CD4-positive, alpha-beta T cell treated with Interleukin-6 at 100 ng/mL for 8 hours (primary cell): ENCODE measurements at places on chromosomes 6 and 20.

GRCh38 chr20:48060841-48061720, 275.8 kb upstream of the SULF2 start:
- no peak for DNase-seq

GRCh38 chr6:40606526-40606925, 19.4 kb upstream of the LRFN2 start:
- no peak for DNase-seq

DNA sequence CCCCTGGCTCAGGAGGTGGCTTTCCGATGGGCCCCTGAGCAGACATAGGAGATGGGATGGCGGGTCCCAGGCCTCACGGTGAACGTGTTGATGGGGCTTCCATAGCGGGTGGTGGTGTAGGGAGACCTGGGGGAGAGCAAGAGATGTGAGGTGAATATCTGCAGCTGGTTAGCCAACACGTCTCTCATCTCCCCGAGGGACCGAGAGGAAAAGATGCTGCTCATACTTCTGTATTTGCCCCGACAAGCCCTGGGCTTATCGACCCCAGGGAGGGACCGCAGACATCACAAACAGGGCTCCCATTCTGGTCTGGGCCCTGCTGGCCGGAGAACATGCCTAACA, 38.7 kb downstream of the C6orf132 start:
- DNase-seq, result no peak

DNA sequence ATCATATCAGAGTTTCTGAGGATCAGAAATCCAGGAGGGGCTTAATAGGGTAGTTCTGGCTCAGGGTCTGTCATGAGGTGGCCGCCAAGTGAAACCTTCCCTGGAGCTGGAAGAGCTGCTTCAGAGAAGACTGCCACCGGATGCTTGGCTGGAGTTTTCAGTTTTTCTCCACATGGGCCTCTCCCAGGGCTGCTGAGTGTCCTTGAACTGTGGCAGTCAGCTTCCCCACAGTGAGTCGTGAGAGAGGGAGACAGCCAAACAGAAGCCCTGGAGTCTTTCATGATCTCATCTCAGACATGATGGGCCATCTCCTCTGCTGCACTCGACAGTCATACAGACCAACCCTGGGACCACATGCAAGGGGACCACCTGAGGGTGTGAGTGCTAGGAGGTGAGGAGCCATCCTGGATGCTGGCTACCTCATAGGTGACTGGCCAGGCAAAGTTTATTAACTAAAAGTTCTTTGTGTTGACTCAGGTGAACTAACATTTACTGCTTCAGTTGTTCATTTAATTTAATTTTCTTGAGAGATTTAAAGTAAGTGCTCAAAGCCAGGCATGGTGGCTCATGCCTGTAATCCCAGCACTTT, 71.5 kb downstream of the SHLD1 start:
- DNase-seq, result no peak

GRCh38 chr6:52305948-52306767, 21.6 kb upstream of the MCM3 start:
- peak; percentile 18 for DNase-seq

DNA sequence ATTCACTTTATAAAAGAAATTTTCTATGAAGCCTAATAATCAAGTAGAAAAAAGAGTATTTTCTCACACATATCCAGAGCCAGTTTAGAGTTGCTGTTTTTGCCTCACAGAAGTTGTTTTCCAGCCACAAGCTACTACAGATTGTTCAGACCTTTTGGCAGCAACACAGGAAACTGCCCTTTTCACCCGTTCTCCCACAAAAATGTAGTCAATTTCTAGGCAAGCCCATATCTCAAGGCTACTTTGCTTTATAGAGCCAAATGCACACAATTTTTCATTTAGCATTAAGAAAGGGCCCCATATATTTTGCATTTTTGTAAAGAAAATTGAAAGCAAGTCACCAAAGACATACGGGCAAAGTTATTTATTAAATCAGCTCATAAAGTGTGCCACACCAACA, 49.5 kb downstream of the EPB41L2 start:
- no peak for DNase-seq

DNA sequence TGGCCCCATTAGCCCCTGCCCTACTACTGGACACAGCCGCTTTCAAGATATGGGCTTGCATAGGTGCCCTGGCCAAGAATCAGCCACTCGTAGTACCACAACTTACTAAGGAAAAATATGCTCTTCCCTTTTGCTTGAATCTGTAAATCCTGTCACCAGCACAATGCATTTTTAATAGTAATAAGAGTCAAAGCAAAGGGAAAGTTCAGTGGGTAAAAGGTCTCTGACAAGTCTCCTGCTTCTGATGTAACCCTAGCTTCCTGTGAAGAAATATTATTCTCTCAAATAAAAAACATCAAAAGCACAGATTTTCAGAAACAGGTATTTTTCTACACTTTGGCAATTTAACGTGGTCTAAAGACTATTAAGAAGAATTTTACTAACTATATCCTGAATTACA, 373.8 kb downstream of the GJA1 start:
- DNase-seq, result no peak

GRCh38 chr6:110898111-110898510, 23.5 kb downstream of the AMD1 start:
- no peak for DNase-seq

GRCh38 chr20:53896041-53896440, 174.4 kb downstream of the BCAS1 start:
- no peak for DNase-seq

DNA sequence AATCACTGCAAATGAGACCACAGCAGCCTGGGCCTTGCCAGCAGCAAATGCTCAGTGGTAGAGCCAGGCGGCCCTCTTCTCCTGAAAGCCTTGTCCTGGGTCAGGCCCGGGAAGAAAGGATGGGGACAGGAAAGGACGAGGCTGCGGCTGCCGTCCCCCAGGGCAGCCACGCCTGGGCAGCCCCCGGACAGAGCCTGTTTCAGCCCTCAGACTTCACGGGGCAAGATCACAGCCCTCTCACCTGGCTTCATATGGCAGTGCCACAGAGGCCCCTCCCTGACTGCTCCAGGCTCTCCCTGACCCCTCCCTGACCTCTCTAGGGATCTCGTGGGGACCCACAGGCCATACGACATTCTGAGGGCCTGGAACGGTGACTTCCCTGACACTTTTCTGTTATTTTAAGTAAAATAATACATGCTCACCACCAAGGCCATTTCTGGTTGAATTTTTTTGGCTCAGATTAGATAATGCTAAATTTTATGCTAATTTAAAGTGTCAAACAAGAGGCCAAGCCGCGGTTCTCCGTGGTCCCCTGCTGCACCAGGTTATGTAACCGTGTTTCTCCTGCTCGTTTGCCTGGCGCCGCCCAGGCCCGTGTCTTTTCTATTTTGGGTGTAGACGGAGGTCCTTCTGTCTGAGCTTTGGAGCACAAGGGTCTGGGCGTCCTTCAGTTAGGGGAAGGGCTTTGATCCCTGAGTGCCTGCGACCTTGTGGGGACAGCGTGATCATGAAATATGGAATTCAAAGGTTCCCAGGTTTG, 59.9 kb upstream of the BHLHE23 start:
- DNase-seq, result no peak

- no peak for DNase-seq
Measured at GRCh38 chr6:111269401-111269970, 182.2 kb downstream of the SLC16A10 start.

DNA sequence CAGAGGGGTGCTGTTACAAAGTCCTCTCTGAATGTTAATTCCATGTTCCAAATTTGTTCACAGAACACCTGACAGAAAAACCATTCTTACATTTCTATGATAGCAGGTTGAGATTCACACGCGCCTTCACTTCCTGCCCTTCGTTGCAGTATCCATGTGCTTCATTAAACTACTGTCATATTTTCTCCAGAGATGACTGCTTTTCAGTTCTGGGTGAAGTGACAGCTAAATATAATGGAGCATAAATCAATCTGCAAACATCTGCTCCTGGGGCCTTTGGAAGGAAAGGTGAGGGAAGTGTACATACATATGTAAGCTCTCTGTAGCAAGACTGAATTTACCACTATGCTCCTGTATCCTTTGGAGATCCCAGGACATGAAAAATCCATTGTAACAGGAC, 750.2 kb downstream of the HDGFL1 start:
- no peak for DNase-seq

DNA sequence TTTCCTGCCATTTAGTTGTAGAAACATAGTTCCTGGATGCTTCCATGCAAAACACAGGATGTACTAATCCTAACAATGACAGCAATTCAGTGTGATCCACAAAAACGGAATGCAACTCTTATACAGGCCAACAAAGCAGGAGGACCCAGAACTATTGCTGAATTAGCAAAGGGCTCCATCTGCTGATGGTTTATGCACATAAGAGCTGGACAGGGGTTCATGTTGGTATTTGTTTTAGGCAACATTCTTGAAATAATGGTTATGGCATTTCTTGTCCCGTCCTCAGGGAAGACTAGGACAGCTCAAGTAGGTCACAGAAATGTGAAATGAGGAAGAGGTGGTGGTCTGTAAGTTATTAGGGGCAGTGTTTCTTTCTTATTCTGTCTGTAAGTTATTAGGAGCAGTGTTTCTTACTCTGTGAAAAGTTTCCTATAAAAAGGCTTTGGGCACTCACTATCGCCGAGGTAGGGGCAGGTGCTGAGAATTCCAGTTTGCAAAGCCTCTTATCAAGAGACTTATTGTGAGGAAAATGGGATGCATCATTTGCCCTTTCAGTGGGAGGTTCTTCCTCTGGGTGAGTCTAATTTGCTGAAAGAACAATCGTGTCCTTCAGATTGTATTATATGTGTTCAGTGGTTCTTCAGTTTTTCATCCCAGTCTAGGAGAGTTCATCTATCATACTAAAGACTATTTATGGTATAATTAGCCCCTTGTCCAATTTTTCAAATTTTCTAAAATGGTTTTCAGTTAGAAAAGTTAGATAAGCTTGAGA, 171.1 kb downstream of the MCHR2 start:
- peak; percentile 17 for DNase-seq

DNA sequence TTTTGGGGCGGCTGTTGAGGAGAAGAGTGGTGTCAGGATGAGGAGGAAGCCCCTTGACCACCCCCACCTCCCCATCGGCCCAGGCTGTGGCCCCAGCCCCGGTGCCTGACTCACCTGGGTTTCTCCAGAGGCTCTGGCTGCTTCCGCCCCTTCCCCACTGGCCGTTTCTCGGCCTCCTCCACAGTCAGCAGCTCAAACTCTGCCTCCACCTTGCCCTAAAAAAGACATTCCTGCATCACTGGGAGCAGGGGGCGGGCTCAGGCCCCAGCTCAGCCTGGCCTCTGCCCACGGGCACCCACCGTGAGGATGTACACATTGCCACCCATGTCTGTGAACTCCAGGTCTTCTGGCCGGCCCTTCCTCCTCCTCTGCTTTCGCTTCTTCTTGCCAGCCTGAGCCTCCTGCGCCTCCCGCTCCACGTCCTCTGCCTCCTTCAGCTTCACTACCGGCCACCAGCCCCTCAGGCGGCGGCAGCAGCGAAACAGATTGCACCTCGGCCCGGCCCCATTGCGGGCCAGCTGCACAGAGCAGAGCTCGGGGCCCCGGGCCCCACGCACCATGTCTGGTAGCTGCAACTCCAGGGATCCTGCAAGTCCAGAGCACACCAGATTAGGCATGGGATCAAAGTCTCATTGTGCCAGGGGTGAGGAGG, 17.3 kb downstream of the ERGIC3 start:
- DNase-seq, result no peak

GRCh38 chr6:110649704-110650103, 165.6 kb downstream of the CDK19 start:
- DNase-seq, result no peak

DNA sequence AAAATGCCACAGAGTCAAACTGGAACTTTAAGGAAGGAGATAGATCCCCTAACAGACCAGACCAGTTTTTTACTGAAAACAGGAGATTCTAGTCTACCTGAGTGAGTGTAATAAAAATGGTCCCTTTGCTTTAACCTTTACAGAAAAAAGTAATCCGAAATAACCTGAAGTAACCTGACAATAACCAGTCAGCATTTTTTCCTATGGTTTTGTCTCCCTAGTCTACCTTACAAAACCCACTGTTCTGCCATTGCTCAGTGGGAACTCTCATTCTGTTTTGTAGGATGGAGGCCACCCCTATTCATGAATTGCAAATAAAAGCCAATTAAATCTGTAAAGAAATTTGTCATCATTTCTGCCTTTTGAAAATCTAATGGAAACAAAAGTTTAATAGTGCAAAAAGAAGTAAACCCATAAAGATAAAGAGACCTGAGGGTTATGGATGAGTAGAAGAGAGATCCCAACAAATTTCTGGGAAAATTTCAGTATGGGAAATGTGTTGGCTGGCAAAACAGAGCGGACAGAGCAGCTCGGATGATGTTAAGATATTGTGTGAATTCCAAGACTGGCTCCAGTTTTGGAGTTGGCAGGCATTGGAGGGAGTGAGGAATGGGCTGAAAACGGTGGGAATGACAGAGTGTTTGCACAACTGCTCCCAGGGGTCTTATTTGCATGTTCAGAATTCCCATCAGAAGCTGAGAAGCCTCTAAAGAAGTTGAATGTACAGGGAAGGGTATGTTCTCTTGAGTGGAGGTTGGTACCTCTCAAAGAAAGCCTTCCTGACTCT, 104.7 kb upstream of the RALGAPA2 start:
- DNase-seq, result no peak

DNA sequence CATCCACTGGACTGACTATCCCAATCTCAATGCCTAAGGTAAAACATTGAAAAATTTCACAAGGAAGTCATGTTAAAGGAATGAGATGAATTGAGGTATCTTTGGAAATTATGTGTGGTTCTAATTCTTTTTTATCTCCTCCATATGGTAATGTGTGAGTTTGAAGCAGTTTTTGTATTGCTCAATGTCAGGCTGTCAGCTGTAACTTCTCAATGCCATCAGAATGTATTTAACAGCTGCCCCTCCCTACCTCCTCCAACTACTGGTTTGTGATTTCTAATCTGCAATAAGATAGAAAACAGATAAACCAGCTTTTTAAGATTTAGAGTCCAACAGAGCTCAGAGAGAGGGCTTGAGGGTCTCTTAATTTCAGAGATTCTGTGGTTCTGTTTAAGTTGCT, 1005.8 kb upstream of the ADGRB3 start:
- no peak for DNase-seq

- DNase-seq, result peak; percentile 13
Measured at GRCh38 chr6:797479-798077, 104.6 kb upstream of the EXOC2 start.

GRCh38 chr6:35209081-35209480, 4.7 kb upstream of the SCUBE3 start:
- no peak for DNase-seq

DNA sequence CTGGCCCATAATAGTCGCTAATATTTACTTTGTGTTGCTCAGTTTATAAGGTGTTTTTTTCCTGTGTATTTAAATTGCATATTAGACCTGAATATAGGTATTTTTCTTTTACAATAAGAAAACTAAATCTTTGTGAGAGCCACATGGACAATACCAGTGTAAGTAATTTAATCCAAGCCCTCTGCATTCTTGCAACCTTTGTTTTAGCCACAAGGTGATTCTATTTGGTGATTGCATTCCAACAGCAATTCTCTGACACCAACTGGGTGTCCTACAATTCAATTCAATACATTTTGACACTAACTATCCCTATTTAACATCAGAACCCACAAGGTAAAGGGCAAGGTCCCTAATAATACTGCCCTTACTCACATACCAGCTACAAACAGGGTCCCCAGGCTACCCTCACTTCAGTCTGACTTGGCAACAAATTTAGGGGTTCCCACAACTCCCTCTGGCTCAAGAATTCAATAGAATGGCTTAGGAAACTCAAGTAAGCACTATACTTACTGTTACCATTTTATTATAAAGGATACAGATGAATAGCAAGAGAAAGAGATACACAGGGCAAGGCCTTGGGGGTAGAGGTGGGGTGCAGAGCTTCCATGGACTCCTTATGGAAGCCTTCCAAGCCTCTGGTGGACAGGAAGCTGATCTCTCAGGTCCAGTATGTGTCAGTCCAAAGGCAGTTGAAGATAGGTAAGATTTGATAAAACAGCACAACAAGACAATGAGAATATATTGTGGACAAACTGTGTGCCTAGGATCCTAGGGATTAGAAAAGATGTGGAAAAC, 169.3 kb downstream of the CD83 start:
- no peak for DNase-seq
